CD4-positive, alpha-beta memory T cell (primary cell): ENCODE measurements at places on chromosomes 2 and 18. TPM values are rescaled to one million over a fixed set of nuclear protein-coding genes. Genes with fewer than 3 reads are reported as not detected.

DNA sequence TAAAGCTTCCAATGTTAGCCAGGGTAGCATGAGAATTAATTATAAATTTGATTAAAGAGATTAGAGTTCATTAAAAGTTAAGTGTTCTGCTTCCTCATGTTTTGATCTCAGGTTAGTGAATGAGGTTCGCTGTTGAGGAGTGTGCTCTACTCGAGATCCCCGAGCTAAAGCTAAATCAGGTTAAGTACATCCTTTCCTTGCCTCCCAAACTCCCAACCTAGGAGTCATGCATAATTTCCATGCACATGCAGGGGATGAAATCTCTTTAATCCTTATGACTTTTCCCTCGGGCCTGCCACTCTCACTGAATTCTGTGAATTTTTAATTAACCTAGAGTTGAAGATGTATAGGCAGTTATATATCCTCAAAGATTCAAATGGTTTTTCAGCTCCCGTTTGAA lies 156.1 kb upstream of the NCK2 start:
- no peaks in the 10 kb centered on the region for H3K36me3 ChIP-seq
- H3K4me3 ChIP-seq, result no peak overlapping the region
- H3K27ac ChIP-seq, result no peak overlapping the region
- DNase-seq, result no peak
- peaks cover 10% of the 10 kb centered on the region for H3K4me1 ChIP-seq
- no peaks in the 10 kb centered on the region for H3K27me3 ChIP-seq

GRCh38 chr2:172425336-172425735 lies 2.0 kb upstream of the ITGA6 start:
- no peak for DNase-seq
- no peak overlapping the region for H3K4me3 ChIP-seq
- no peaks in the 10 kb centered on the region for H3K36me3 ChIP-seq

- no peak overlapping the region for H3K27ac ChIP-seq
- no peak overlapping the region for H3K4me3 ChIP-seq
- DNase-seq, result no peak
- no peaks in the 10 kb centered on the region for H3K36me3 ChIP-seq
Measured at GRCh38 chr18:35415511-35416073, 38.5 kb upstream of the ZNF396 start.

The PCARE gene
- not detected for total RNA-seq

The KLF7 gene
- 45.5 TPM for total RNA-seq
